Activated T-cell treated with anti-CD3 and anti-CD28 coated beads, Interleukin-2, amount 50 U/mL, for 24 hours (primary cell): ENCODE measurements at places on chromosomes 1 and 21.
A peak's percentile ranks its signal among the peaks of the same experiment; 100 is the strongest.

GRCh38 chr1:155596864-155597263 is 13.2 kb upstream of the MSTO1 start:
- no peak overlapping the region for H3K4me3 ChIP-seq
- DNase-seq = no peak
- peaks cover 15% of the 10 kb centered on the region for H3K4me1 ChIP-seq
- H3K27ac ChIP-seq = no peak overlapping the region
- H3K36me3 ChIP-seq = no peaks in the 10 kb centered on the region

- no peak for DNase-seq
- H3K27me3 ChIP-seq = peaks cover 10% of the 10 kb centered on the region
- H3K4me3 ChIP-seq = no peak overlapping the region
These were observed 13.3 kb downstream of the FCRL1 start for GRCh38 chr1:157806431-157807149.

- DNase-seq = no peak
- H3K4me3 ChIP-seq = no peak overlapping the region
- H3K27me3 ChIP-seq = peaks cover 2% of the 10 kb centered on the region
- H3K4me1 ChIP-seq = peaks cover 26% of the 10 kb centered on the region
- H3K36me3 ChIP-seq = no peaks in the 10 kb centered on the region
- H3K27ac ChIP-seq = peak overlapping the region; percentile 84
These were observed 37.2 kb downstream of the RIMS3 start for GRCh38 chr1:40627987-40628902.

GRCh38 chr1:18064534-18064933 is 43.1 kb upstream of the IGSF21 start:
- no peak overlapping the region for H3K27ac ChIP-seq
- no peaks in the 10 kb centered on the region for H3K36me3 ChIP-seq
- no peak overlapping the region for H3K4me3 ChIP-seq
- peaks cover 22% of the 10 kb centered on the region for H3K27me3 ChIP-seq

- H3K4me3 ChIP-seq = no peak overlapping the region
- DNase-seq = no peak
- H3K4me1 ChIP-seq = peaks cover 20% of the 10 kb centered on the region
These were observed 154.9 kb downstream of the ST6GALNAC3 start for GRCh38 chr1:76229279-76230005.

DNA sequence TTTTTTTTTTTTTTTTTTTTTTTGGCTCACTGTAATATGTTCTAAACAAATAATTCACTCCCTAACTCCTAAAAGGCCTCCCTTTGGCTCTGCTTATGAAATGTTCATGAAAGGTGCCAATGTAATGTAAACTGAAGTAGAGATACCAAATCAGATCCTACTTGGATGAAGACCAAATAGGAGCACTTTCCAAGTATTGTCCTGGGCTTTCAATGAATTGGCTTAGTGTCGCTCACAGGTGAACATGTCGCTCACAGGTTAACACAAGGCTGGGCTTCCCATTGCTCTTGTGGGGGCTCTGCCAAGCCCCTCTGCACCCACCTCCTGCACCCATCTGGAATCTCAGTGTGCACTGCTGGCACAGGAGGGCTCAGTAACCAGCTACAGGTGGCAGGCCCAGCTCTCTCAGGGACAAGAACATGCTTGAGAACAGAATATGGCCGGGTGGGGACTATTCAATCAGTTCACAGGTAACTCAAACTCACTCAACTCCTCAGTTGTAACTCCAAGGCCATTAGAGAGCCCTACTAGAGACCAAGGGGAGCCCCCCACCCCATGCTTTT is 10.6 kb upstream of the CD58 start:
- no peak overlapping the region for H3K27ac ChIP-seq
- no peak for DNase-seq
- no peaks in the 10 kb centered on the region for H3K27me3 ChIP-seq
- no peak overlapping the region for H3K4me3 ChIP-seq
- no peaks in the 10 kb centered on the region for H3K36me3 ChIP-seq

GRCh38 chr1:94986783-94987182 is 59.9 kb upstream of the CNN3 start:
- H3K27me3 ChIP-seq = no peaks in the 10 kb centered on the region
- H3K4me1 ChIP-seq = no peaks in the 10 kb centered on the region
- H3K4me3 ChIP-seq = no peak overlapping the region
- no peak for DNase-seq

DNA sequence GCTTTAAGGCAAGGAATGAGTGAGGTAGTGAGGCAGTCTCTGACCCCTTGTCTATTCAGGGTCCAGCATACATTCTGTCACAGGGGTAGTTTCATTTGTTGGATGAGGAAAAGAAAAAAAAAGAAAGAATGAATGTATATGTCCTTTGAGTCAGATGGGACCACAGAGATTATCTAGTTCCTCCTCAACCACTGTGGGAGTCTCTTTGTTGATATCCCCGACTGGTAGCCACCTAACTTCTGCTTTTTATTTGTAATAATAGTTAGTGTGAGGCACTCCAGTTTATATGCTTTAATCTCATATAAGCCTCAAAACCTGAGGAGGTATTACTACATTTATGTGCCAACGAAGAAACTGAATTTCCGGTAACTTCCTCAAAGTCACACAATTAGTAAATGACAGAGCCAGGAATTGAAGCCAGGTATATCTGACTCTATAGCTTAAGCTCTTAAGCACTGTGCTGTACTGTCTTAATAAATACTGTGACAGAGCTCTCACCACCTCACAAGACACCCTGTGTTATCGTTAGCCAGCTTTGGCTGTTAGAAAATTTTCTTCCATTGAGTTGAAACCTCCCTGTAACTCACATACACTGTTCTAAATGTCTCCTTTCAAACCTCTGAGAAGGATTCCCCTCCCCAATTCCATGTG is 82.2 kb downstream of the MDM4 start:
- no peaks in the 10 kb centered on the region for H3K27me3 ChIP-seq
- H3K4me3 ChIP-seq = no peak overlapping the region
- no peak for DNase-seq
- H3K4me1 ChIP-seq = no peaks in the 10 kb centered on the region

- DNase-seq = no peak
- H3K27ac ChIP-seq = peak overlapping the region; percentile 1
- H3K27me3 ChIP-seq = peaks cover 4% of the 10 kb centered on the region
- peaks cover 10% of the 10 kb centered on the region for H3K4me1 ChIP-seq
- H3K36me3 ChIP-seq = no peaks in the 10 kb centered on the region
These were observed 81.5 kb upstream of the LBR start for GRCh38 chr1:225509376-225509707.

- H3K4me1 ChIP-seq = no peaks in the 10 kb centered on the region
- H3K27me3 ChIP-seq = no peaks in the 10 kb centered on the region
- no peaks in the 10 kb centered on the region for H3K36me3 ChIP-seq
These were observed 277.0 kb upstream of the BRINP3 start for GRCh38 chr1:190754666-190755065.

GRCh38 chr1:161073474-161074121 is 3.9 kb upstream of the ARHGAP30 start:
- peaks cover 29% of the 10 kb centered on the region for H3K4me1 ChIP-seq
- no peak for DNase-seq
- H3K27me3 ChIP-seq = no peaks in the 10 kb centered on the region

DNA sequence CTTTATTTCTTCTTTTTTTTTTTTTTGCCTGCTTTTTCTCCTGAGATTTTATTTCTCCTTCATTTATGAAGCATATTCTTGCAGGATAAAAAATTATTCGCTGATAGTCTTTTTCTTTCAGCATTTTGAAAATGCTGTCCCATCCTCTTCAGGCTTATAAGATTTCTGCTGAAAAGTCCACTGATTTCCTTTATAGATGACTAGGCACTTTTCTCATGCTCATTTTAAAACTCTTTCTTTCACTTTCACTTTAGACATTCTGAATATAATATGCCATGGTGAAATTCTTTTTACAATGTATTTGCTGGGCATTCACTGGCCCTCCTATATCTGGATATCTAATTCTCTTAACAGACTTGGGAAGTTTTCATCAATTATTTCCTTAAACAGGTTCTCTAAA is 25.5 kb upstream of the GTF2B start:
- no peaks in the 10 kb centered on the region for H3K27me3 ChIP-seq
- peaks cover 14% of the 10 kb centered on the region for H3K4me1 ChIP-seq
- H3K4me3 ChIP-seq = no peak overlapping the region
- no peak overlapping the region for H3K27ac ChIP-seq
- peaks cover 53% of the 10 kb centered on the region for H3K36me3 ChIP-seq

DNA sequence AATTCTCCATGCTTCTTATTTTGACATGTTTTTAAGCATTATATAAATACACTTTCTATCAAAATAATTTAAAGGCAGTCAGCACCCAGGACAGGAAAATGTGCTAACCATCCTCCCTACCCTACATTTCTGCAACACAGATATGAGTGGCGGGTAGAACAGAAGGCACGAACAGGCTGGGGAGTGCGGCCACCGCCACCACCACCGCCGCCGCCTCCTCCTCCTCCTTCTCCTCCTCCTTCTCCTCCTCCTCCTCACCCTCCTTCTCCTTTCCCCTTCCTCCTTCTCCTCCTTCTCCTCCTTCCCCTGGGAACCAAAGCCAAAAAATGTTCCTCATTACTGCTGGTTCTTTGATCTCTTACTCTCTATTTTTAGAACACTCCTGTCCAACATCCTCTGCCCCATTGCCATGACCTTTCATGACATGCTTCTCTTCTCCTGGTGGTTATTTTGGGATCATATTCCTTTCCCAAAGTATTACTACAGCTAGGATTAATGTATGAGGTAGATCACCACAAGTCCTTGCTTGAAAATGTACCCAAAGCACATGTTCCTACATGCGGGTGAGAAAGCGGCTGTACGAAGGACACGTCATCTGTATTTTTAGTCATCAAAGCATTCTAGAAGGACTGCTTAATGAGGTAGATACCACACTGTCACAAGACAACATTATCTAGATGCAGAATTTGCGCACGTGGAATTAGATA is 24.5 kb upstream of the CCN1 start:
- H3K27me3 ChIP-seq = peaks cover 12% of the 10 kb centered on the region
- no peaks in the 10 kb centered on the region for H3K4me1 ChIP-seq
- no peak overlapping the region for H3K4me3 ChIP-seq
- H3K27ac ChIP-seq = no peak overlapping the region
- DNase-seq = no peak

DNA sequence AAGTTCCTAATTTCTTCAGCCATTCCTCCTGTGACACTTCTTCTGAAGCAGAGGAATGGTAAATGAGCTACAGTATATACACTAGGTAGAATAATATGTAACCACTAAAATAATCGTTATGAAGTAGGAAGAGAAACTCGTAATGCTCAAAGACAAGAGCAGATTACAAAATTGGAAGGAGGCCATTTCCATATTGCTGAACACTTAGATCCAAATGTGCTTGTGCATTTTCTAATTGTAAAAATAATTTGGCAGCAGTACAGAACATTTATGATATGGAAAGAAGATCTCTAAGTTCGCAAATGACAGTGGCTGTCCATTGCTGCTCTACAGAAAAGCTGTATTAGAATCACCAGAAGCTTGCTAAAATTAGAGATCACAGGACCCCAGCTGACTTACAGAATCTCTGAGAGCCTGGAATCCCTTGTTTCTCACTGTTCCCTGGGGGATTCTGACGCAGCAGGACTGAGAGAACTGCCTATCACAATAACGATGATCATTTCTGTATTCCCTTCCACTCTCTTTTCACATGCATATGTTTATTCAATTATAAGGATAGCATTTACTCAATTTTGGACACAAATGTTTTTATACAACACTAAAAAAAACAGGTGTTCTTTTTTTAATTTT is 242.1 kb downstream of the OMA1 start:
- no peak overlapping the region for H3K27ac ChIP-seq
- no peak for DNase-seq
- H3K36me3 ChIP-seq = no peaks in the 10 kb centered on the region
- no peak overlapping the region for H3K4me3 ChIP-seq
- no peaks in the 10 kb centered on the region for H3K4me1 ChIP-seq
- H3K27me3 ChIP-seq = no peaks in the 10 kb centered on the region

GRCh38 chr1:231856894-231857293 is 230.3 kb downstream of the DISC1 start:
- DNase-seq = no peak
- H3K36me3 ChIP-seq = no peaks in the 10 kb centered on the region
- H3K27me3 ChIP-seq = no peaks in the 10 kb centered on the region
- no peak overlapping the region for H3K4me3 ChIP-seq
- peaks cover 17% of the 10 kb centered on the region for H3K4me1 ChIP-seq
- no peak overlapping the region for H3K27ac ChIP-seq

- no peak overlapping the region for H3K4me3 ChIP-seq
- H3K27ac ChIP-seq = no peak overlapping the region
- no peak for DNase-seq
- H3K4me1 ChIP-seq = no peaks in the 10 kb centered on the region
- H3K36me3 ChIP-seq = no peaks in the 10 kb centered on the region
These were observed 121.5 kb downstream of the CASZ1 start for GRCh38 chr1:10674700-10675609.

GRCh38 chr1:231643071-231643934 is 16.7 kb downstream of the DISC1 start:
- H3K4me1 ChIP-seq = peaks cover 32% of the 10 kb centered on the region
- H3K36me3 ChIP-seq = peaks cover 3% of the 10 kb centered on the region
- no peaks in the 10 kb centered on the region for H3K27me3 ChIP-seq
- DNase-seq = no peak
- no peak overlapping the region for H3K4me3 ChIP-seq

GRCh38 chr1:30449428-30450147 is 273.8 kb downstream of the MATN1 start:
- H3K36me3 ChIP-seq = no peaks in the 10 kb centered on the region
- DNase-seq = no peak
- H3K27me3 ChIP-seq = no peaks in the 10 kb centered on the region
- H3K4me1 ChIP-seq = no peaks in the 10 kb centered on the region
- no peak overlapping the region for H3K4me3 ChIP-seq

DNA sequence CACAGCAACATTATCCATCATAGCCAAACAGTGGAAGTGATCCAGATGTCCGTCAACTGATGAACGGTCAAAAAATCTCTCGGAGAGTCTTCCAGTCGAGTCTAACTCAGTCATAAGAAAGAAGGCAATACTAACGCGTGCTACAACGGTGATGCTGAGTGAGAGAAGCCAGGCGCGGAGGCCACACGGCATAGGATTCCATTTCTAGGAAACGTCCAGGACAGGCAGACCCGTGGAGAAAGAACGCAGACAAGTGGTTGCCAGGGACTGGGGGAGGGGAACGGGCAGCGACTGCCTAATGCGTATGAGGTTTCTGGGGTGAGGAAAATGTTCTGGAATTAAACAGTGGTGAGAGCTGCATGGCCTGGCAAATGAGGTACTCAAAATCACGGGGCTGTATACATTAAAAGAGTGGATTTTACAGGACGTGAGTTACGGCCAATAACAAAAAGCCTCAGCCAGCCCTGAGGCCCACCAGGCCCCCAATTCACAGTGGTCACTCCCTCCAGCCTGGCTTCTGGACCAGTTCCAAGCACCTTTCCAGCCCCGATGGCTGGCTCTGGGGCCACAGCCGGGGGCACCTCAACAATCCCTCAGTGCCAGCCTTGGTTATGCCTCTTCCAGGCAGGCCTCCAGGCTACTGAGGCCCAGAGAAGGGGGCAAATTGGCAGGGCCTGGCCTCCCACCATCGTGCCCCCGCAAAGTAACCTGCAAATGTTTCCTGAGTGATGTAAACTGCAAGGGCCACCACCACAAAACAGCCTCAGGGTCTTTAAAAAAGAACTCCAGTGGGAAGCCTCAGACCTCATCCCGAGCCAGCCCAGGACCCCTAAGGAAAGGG is 3.4 kb downstream of the WNT9A start:
- peaks cover 11% of the 10 kb centered on the region for H3K4me1 ChIP-seq
- peaks cover 23% of the 10 kb centered on the region for H3K27me3 ChIP-seq
- H3K4me3 ChIP-seq = no peak overlapping the region
- DNase-seq = peak; percentile 20
- H3K27ac ChIP-seq = no peak overlapping the region
- H3K36me3 ChIP-seq = no peaks in the 10 kb centered on the region
